ENCODE measurements at places on chromosomes 12 and 14.

GRCh38 chr12:86950043-86950442 is 693.9 kb upstream of the MGAT4C start:
- no peak for DNase-seq

- no peak for DNase-seq
Measured at GRCh38 chr14:103770902-103771301, 55.3 kb downstream of the ZFYVE21 start.

- DNase-seq, result no peak
Measured at GRCh38 chr12:122182887-122183587, at the start of gene LRRC43. Gene LRRC43, plus strand, starts transcription at chr12:122183123. Its CDS starts 22 bp downstream, at chr12:122183145.

DNA sequence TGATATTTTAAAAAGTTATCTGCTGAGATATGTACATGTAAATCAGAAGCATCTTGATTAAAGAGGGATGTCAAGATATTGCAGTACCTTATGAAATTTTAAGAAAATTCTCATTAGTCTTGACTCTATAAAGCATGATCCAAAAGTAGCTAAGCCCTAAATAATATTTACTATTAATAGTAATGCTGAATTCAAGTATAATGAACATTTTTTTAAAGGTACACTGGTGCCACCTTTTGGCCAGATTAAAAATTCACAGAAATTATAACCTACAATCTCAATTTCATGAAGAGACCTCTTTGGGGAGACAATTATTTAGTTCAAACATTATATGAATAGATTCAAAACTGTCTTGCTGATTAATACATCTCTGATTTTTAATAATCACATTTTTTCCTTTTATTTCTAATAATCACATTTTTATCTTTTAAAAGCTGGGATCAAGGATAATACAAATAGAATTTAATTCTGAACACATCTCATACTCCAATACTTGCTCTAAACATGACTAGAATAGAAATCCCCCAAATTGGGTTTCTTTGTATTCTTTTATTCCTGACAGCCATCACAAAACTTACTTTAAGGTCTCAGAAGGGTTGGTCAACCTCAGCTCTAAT is 13.4 kb downstream of the AKAP5 start:
- DNase-seq, result no peak

DNA sequence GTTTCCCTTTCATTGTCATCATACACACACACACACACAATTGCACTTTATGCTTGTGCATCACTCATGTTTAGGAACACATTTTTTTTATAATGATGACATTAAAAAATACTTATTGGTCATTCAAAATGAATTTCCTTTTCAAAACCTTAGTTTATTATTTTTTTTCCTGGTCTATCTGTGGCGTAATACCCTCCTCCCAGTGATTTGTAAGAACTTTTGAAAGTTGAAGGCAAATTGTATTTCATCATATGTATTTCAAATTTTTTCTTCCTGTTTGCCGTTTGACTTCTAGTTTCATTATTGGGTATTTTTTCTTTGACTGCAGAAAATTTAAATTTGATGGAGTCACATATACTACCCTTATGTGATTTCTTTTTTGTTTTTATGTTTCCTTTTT is 2.5 kb upstream of the LRRK2 start:
- no peak for DNase-seq

- no peak for DNase-seq
Measured at GRCh38 chr12:115232455-115233156, 548.6 kb upstream of the TBX3 start.

DNA sequence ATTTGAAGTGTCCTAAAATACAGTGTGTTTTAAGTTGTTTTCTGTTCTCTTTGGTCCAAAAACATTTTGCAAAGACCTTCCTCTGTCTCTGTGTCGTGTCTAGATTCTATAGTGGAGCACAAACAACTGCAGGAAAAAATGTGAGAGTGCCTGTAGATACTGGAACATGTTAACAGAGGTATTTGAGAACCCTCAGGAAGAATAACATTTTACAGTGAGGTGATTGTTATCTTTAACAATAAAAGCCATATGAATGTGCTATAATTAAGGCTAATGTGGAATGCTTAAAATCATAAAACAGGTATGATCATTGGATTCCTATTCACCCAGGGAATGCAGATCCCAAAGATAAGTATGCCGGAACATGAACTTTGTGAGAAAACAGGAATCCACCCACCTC is 98.0 kb downstream of the SAMD4A start:
- DNase-seq, result no peak

GRCh38 chr12:131231032-131231980 is 277.6 kb downstream of the ADGRD1 start:
- DNase-seq, result no peak

DNA sequence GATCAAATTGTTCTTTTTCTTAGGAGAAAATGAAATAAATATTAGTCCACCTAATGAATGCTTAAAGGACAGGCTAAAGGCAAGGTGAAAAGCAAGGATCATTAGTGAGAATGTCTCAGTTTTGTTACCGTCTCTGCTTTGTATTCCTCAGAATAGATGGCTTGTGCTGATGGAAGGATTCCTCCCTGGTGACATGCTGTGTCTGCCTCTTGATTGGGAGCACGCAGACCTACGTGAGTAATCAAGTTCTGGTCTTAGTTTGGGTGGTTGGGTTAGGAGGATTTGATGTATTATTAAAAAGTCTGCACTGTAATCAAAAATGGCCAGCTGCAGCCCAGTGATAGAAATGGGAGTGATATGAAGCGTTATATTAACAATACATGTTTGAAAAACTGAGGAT is 78.8 kb upstream of the RTL1 start:
- no peak for DNase-seq

DNA sequence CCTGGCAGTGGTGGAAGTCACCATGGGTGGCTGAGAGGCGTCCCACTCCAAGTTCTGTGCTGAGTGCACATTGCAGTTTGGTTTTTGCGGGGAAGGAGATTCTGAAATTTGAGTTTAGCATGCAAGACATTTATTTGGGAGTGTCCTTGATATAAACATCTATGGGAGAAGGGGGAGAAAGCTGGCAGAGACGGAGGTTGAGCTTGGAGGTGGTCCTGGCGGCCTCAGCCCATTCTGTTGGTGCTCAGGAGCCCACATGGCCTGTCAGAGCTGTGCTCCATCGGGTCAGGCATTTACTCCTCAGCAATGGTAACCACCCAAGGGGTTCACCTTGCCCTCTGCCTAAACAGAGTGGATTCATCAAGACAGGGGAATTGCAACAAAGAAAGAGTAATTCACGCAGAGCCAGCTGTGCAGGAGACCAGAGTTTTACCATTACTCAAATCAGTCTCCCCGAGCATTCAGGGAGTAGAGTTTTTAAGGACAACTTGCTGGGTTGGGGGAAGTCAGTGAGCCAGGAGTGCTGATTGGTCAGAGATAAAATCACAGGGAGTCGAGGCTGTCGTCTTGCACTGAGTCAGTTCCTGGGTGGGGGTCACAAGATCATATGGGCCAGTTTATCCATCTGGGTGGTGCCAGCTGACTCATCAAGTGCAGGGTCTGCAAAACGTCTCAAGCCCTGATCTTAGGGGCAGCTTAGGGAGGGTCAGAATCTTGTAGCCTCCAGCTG is 323.3 kb upstream of the TMEM132C start:
- no peak for DNase-seq

DNA sequence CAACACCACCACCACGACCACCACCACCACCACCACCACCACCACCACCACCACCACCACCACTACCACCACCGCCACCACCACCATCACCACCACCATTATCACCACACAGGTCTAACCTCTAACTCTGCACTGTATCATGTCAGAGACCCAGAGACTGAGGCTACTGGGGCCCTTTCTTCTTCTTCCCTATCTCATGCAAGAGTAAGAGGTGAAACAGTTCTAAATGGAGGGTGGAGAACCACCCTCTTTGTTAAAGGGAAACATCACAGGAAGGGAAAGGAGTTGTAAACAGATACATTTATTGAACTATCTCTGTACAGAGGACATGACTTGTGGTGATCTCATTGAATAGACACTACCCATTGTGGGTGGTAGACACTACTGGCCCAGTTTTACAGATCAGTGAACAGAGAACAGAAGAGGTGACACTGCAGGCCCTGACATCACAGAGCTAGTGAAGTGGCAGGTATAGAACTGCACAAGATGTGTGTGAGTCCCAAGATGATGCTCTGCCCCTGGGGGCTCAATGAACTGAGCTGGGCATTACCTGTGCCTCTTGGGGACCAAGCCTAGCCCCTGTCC is 91.6 kb downstream of the FOXN3 start:
- no peak for DNase-seq

DNA sequence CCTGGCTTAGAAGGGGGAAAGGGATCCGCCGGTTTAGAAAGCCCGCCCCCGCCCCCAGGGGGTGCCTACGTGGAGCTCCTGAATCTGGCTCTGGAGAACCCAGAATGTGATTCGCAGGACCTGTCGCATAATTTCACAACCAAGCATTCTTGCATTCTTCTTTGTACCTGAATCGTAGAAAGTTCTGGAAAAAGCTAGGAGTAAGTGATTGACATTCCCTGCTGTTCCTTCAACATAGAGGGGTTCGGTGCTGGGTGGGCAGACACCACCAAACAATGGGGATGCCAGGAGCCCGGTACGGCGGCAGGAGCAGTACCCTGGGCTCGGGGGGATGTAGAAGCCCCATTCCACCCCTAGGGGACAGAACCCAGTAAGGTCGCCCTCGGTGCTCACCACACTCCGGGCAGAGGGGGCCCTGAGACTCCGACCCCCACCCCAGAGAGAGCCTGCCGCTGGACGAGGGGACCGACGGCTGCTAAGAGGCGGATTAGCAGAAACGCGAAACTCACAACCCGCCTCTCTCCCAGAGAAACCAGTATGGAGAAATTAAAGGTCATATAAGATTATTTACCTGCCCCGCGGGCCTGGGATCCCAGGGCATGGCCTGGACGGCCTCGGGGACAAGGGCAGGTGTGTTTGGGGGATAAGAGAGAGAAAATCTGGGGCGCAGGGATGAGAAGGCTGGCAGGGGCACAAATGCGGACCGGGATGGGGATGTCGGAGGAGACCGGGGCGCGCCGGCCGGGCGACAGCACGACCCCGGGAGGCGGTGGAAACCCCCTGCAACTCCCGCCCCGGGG is 520 bp downstream of the CSRP2 start:
- DNase-seq, result no peak

- no peak for DNase-seq
Measured at GRCh38 chr14:73745571-73746519, 31.7 kb upstream of the PNMA1 start.

- no peak for DNase-seq
Measured at GRCh38 chr12:92439420-92439805, 263.4 kb upstream of the PLEKHG7 start.

GRCh38 chr12:124321040-124321481 is 26.2 kb downstream of the RFLNA start:
- DNase-seq, result no peak

DNA sequence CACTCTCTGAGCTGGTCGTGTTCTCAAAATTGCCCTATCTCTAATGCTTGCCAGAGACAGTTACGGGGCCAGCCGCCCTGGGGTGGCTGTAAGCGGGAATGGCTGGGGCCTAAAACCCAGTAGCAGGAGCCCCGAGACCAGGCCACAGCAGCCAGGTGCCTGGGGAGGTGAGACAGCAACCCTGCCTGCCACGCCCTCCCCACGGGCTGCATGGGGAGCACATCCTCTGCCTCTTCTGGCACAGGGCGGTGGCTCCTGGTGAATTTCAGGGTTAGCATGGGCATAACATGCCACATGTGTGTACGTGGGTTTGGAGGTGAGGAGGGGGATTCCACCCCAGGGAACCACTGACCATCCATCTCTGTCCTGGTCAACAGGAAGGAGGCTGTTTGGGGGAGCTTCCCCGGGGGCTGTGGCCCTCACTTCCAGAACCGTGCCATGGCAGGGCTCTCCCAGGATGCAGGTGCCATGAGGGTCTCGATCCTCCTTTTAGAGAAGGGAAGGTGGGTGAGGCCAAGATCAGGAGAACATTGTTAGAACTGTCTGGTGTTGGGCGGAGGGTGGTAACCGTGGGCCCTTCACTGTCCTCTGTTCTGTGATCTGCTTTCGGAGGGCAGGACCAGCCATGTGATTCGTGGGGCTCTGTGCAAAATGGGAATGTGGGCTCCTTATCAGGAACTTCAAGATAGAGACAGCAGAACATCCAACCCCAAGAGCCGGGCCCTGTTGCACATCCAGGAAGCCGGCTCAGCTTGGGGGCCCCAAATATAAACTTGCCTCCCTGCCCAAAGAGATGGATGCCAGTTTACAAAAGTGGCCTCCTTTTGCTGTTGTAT is 312.2 kb upstream of the DIO3 start:
- no peak for DNase-seq

- no peak for DNase-seq
Measured at GRCh38 chr14:73743431-73743931, 29.3 kb upstream of the PNMA1 start.

- no peak for DNase-seq
Measured at GRCh38 chr12:105742567-105742874, 396.2 kb downstream of the NUAK1 start.

DNA sequence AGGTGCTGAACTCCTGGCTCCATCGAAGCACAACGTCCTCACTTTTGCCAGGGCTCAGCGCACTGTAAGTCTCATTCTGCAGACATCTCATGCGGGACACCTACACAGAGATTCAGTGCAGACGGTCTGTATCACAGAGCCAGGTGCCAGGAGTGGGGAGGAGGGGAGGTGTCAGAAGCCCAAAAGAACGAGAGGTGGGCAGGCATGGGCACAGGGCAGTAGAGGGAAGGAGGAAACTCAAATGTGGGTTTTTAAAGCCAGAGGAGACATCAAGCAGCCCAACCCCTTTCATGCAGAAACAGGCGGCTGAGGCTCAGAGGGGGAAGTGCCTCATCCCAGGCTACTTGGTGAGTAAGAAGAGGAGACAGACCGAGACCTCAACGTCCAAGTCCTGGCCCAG is 2.5 kb upstream of the LPAR5 start:
- no peak for DNase-seq

GRCh38 chr12:24742378-24742777 is 206.5 kb downstream of the BCAT1 start:
- DNase-seq, result no peak

- no peak for DNase-seq
Measured at GRCh38 chr12:45522227-45522626, 207.3 kb upstream of the ARID2 start.

DNA sequence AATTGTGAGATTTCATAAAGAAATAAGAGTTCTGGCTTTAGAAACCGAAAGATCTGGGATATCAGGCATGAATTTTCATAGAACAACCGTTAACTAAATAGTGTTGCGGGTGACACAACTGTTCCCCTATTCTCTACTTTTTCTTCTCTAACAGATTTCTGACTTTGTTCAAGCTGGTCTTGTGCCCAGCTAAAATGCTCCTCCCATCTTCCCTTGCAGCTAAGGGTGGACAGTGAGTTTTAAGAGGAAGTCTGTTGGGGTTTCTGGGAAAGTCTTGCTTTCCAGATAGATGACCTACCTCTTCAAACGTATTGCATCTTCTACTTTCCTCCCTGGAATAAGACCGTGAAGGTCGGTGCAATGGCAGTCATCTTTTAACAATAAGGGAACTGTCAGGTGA is 18.7 kb downstream of the CCDC63 start:
- DNase-seq, result no peak

GRCh38 chr14:88452231-88452630 is 66.8 kb downstream of the SPATA7 start:
- DNase-seq, result no peak

GRCh38 chr12:100234166-100234565 is 32.7 kb downstream of the DEPDC4 start:
- DNase-seq, result no peak
